RWPE1 (cell line): ENCODE measurements at places on chromosomes 5 and 9.

DNA sequence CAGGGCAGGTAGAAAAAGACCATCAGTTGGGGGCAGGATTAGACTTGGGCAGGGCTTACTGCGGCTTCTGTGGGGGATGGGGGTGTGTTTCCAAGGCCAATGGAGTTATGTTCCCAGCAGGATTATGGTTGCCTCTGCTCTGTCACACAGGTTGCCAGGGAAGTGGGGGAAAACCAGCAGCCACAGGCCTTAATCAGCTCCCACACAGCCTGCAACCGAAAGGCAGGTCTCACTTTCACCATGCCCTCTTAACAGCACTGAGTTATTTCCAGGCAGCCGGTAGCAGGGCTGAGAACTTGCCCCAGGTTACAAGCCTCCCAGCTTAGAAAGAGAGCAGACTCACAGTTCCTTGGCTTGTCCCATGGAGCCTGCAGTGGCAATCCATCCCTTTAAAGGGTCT, 205.5 kb downstream of the FGF10 start:
- no peak for DNase-seq

DNA sequence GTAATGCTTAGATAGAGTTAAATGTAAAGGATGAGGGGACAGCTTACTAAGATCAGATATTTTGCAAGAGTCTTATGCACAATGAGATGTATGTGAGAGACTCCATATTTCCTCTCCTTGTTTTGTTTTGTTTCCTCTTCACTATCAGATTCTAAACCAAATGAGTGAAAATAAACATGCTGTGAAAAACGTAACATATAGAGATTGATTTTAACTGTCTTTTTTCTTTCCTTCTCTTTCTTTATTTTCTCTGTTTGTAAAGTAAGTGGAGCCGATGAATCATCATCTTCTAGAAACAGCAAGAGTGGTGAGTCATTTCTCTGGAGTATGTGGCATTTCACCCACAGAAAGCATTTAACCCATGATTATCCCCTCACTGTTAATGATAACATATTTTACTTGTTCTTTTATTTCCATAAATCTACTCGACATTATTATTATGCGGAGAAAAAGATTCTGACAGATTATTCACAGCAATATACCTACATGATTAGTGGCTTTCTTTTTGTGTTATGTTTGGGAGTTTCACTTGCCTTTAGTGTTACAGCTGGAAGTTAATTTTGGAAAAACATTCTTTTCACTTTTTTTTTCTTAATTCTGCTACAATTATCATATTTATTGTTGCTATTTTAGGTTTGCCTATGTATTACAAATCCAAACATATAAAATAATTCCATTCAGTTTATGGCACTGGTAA, 2.1 kb upstream of the ANXA1 start:
- DNase-seq: peak; percentile 88

- peak; percentile 50 for DNase-seq
Observed at GRCh38 chr9:70479880-70480291, 65.4 kb upstream of the KLF9 start.

DNA sequence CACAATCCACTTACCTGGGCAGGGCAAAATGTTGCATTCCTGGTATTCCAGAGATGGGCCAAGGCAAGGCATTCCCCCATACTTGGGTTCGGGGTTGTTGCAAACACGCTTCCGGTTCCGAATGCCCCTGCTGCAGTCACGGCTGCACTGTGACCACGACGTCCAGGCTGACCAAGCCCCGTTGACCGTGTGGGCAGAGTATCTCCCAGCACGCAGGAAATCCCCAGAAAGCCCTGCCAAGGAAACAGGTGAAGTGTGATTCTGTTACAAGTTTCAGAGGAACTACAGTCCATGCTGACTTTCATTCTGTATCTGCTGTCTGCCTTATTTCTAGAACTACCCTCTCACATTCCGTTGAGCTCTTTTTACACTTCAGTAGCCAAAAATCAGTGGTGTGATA, 483.0 kb downstream of the SEMA5A start:
- DNase-seq: no peak

- peak; percentile 31 for DNase-seq
Observed at GRCh38 chr5:128036950-128037349, 46.6 kb upstream of the SLC12A2 start.

DNA sequence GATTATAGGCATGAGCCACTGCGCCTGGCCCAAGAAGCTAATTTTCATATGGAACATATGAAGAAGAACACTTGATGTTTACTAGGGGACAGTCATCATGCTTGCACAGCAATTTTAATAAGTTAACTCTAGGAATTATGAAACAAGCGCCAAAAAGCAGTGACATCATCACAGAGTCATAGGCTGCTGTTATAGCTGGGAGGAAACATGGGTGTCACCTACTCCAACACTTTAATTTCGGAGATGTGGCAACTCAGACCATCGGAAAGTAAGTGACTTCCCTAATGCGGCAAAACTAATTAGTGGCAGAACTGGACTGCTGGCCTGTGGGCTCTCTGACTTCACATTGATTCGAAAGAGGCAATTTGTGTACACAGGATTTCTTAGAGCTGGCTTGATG, 38.1 kb upstream of the EQTN start:
- DNase-seq: no peak

DNA sequence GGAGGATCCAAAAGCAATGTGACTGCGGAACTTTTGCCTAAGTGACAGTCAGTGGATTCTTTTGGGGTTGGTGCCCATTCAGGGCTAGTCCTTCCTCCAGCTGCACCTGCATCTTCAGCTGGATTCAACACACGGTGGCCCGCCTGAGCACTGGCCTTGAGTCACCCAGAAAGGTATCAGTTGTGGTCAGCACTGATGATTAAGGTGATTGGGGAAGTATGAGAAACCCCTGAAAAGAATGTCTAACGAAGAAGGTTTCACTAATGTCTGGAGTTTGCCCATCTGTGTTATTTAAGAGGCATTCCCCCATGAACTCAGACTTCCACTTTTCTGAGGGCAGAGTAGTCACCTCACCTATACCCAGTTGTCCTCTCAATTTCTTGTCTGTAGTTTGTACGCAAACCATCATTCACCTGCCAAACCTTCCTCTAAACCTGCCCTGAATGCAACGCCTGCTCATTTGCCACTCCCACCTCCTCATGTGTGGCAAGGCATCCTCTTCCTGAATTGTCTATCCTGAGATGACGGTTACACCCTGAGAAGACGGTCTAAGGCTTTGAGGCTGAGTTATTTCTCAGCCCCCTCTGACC, 27.2 kb downstream of the CSF2 start:
- DNase-seq: no peak
